IPS DF 6.9 (cell line): ENCODE measurements at places on chromosomes 11 and 22.

GRCh38 chr22:33519974-33520903 is 400.0 kb downstream of the LARGE1 start:
- DNase-seq: no peak
- H3K27me3 ChIP-seq: no peaks in the 10 kb centered on the region
- H3K4me1 ChIP-seq: no peaks in the 10 kb centered on the region
- no peaks in the 10 kb centered on the region for H3K36me3 ChIP-seq
- H3K27ac ChIP-seq: no peak overlapping the region

- H3K27ac ChIP-seq: no peak overlapping the region
- H3K27me3 ChIP-seq: peaks cover 20% of the 10 kb centered on the region
- no peaks in the 10 kb centered on the region for H3K36me3 ChIP-seq
- DNase-seq: no peak
These were observed 36.3 kb downstream of the PDE2A start for GRCh38 chr11:72637926-72638325.

- H3K27ac ChIP-seq: no peak overlapping the region
- no peaks in the 10 kb centered on the region for H3K4me1 ChIP-seq
- no peak for DNase-seq
- no peak overlapping the region for H3K4me3 ChIP-seq
These were observed 254.2 kb downstream of the TBC1D22A start for GRCh38 chr22:47016631-47017030.

GRCh38 chr22:40406063-40406890 is 35.9 kb downstream of the SGSM3 start:
- peaks cover 50% of the 10 kb centered on the region for H3K36me3 ChIP-seq
- H3K4me1 ChIP-seq: no peaks in the 10 kb centered on the region; the same call in 1 of the 2 replicates
- no peak for DNase-seq

DNA sequence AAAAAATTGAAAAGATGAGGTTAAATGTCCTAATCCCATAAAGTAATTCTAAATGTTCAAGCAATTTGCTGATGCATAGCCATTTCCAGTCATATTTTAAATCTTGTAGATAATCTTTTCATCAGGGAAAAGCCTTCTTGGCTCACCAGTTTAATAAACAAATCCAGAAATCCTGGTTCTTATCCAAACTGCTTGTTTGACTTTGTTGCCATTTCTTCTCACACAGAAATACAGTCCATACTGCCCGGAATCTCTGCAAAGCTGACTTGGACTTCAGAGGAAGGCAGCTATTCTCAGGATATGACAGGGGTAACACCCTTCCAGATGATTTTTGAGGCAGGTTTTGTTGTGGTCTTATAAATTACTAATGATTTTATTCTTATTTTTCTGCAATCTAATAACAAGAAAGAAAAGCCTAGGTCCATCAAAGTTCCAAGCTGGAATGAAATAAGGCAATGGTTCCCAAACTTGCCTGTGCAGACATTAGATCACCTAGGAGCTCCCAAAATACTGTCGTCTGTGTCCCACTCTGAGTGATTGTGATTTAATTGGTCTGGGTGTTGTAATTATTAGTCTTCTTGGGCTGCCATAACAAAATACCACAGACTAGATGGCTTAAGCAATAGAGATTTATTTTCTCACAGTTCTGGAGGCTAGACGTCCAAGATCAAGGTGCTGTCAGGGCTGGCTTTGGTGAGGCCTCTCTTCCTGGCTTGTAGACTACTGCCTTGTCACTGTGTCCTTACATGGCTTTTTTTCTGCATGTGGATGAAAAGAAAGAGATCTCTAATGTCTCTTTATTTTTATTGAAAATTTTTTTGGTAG is 55.1 kb upstream of the RCE1 start:
- no peak for DNase-seq
- no peaks in the 10 kb centered on the region for H3K36me3 ChIP-seq
- H3K4me1 ChIP-seq: no peaks in the 10 kb centered on the region
- H3K4me3 ChIP-seq: no peak overlapping the region
- no peak overlapping the region for H3K27ac ChIP-seq

DNA sequence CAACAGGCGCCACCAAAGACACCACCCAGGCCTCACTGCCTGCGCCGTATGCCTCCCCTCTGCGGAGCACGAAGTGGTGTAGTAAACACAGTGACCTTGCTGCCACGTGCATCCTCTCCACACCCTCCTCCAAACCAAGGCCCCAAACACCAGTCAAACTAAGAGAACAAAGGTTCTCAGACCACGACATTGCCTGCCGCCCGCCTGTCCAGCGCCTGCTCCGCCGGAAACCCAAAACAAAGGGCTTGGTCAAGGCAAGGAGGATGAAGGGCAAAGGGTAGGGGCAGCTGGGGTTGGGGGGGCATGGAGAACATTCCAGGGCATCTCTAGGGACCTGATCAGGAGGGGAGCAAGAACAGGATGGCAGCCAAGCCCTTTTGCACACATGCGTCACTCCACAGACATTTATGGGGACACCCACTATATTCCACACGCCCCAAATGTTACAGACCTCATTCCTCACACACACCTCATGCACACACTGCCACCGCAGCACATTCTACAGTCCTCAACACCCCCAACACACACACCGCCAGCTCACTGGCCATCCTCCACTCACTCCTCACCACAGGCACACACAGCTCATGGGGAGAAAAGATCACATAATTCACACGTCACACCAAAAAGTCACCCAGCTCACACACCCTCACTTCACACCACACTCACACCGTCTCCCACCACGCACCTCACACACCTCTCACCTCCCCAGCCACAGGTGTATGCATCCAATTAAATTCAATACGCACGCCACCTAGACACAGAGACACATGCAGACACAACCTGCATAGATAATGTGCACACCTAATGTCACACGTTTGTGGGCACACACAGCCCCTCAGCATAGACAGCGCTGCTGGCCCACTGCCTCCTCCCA is 34.5 kb downstream of the PDE2A start:
- H3K27me3 ChIP-seq: peaks cover 20% of the 10 kb centered on the region
- no peak overlapping the region for H3K27ac ChIP-seq
- H3K4me3 ChIP-seq: no peak overlapping the region
- no peak for DNase-seq

- no peak overlapping the region for H3K4me3 ChIP-seq
- no peak overlapping the region for H3K27ac ChIP-seq
- no peaks in the 10 kb centered on the region for H3K27me3 ChIP-seq
- H3K4me1 ChIP-seq: peaks cover 2% of the 10 kb centered on the region; the same call in 1 of the 2 replicates
These were observed 4.3 kb downstream of the ARHGEF12 start for GRCh38 chr11:120340529-120340928.

- no peaks in the 10 kb centered on the region for H3K36me3 ChIP-seq
- H3K4me1 ChIP-seq: no peaks in the 10 kb centered on the region; the same call in 1 of the 2 replicates
- H3K27me3 ChIP-seq: no peaks in the 10 kb centered on the region
- H3K27ac ChIP-seq: no peak overlapping the region
These were observed 22.9 kb upstream of the CCDC188 start for GRCh38 chr22:20173772-20174171.
